ENCODE measurements at places on chromosomes 5 and 9. TPM values are rescaled to one million over a fixed set of nuclear protein-coding genes. Genes with fewer than 3 reads are reported as not detected.

DNA sequence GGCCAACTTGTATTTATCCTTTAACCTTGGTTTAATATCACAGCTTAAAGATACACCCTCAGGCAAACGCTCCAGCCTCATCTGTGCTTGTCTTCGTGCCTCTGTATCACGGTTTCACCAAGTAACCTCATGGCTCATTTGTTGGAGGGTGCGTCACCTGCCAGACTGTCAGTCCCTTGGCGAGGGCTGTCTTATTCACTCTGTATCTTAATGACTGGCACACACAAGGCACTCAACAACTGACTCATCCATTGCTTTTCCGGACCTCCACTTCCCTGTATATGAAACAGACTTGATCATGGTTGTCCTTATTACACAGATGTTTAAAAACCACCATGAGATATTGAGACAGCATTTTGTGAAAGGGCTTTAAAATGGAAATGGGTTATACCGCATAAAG lies 28.0 kb downstream of the LCP2 start:
- no peak for DNase-seq

- no peak for DNase-seq
Measured at GRCh38 chr9:34591917-34592866, 2.7 kb upstream of the CNTFR start.

GRCh38 chr5:75534734-75535133 lies 23.0 kb downstream of the POLK start:
- DNase-seq = no peak

- DNase-seq = peak; percentile 99
Measured at GRCh38 chr5:108748401-108749127, 867 bp downstream of the FER start.

DNA sequence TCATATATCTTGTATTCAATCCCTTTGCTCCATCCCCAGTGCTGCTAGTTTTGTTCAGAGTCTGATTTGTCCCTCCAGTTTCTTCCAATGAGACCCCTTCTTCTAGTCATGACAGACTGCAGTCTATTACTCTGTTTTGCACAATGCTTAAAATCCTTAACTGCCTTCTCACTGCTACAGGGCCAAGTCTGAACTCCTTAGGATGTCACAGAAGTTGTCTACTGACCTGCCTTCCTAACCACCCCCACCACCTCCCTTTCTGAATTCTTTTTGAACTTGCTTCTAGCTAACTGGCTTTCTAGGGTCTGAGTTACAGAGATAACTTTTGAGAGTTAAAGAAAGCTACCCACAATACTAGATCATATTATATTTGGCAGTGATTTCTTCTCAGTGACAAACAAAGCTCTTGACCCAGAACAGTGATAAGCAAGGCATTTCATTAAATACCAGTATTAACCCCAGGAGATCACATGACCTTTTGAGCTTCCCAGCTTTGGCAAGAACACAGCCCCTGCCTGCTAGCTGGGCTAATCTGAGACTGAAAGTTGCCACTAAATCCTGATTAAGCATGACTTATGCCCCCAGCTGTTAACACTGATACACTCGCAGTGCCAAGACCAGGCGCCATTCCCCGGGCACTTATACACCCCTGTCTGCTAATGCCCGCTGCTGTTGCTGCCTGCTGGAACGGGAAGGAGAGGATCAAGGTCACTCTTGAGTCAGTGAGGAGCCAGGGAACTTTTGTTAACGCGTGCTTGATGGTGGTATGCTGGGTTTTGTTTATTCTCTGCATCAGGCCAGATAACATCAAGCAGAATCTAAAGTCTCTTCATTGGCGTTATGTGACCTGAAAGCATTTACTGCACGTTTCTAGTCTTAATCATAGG lies 36.4 kb upstream of the ADAMTSL1 start:
- peak; percentile 51 for DNase-seq

DNA sequence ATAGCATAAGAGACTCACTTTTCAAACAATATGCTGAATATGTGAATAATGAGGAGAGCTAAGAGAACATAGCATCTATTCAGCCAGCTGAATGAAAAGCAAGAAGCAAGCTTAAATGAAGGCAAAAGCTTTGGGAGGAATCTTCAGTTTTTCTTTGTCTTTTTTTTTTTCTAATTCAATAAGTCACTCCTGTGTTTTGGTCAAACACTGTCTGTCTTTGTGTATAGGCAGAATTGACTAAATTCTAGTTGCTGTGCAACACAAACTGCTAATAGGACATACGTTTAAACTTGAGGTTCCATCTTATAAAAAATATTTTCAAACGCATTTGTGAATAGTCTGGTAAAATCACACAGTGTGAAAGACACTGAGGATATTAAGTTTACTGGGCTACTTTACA lies 156.9 kb upstream of the KCNN2 start:
- DNase-seq = no peak

DNA sequence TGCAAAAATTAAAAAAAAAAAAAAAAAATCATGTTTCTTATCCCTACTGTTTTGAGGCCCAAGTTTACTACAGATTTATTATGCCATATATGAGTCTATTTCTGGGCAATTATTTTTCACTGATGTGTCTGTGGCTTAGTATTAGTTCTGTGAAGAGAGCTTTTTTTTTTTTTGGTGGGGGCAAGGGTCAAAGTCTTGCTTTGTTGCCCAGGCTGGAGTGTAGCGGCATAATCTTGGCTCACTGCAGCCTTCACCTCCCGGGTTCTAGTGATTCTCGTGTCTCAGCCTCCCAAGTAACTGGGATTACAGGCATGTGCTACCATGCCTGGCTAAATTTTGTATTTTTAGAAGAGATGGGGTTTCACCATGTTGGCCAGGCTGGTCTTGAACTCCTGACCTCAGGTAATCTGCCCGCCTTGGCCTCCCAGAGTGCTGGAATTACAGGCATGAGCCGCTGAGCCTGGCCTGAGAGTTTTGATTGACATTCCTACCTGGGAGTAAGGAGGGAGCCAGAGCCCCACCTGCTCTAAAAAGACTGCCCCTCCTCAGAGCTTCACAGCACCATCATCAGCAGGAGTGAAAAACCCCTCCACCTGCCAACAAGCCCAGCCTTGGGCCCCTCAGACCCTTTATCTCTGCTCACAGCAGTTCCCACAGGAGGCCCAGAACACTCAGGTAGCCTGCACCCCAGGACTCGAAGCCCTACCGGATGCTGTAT lies 36.1 kb upstream of the JADE2 start:
- DNase-seq = no peak

DNA sequence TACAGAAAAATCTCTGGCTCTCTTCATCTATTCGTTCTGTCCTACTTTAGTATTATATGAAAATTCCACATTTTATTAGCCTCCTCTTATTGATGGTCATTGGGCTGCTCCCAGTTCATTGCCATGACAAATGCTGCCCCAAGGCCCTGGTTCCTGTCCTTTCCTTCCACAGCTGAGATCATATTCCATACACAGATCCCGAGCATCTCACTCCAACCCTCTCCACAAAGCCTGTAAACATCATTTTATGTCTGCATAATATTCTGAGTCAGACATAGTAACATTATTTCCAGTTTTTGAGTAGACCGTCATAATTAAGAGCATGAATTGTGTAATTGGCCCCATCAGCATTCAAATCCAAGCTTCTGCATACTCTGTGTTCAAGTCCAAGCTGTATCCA lies 86.3 kb downstream of the MVB12B start:
- DNase-seq = no peak

GRCh38 chr9:88818495-88819201 lies 172.6 kb upstream of the S1PR3 start:
- no peak for DNase-seq

The KCNV2 gene
- not detected for total RNA-seq

DNA sequence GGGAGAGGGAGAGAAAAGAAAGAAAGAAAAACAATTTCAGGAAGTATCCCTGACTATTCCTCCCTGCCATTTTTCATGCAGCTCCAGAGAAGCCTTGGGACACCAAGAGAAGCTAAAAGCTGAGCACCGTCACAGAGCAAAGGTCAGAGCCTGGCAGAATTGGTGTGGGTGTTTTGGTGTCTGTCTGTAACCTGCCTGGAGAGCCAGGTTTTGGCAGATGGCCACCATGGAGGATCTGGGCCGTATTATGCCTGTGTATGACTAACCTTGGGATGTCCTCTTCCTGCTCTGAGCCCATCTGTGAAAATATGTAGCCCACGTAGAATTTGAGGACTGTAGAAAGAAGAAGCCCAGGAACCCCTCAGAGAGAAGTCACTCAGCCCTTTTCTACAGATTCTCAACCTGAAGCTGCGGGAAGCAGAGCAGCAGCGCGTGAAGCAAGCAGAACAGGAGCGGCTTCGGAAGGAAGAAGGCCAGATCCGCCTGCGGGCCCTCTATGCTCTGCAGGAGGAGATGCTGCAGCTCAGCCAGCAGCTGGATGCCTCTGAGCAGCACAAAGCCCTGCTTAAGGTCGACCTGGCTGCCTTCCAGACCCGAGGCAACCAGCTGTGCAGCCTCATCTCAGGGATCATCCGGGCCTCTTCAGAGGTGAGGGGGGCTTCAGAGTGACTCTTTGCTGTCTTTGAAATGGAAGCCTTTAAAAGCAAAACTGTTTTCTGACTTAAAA lies 18.8 kb downstream of the GLE1 start:
- DNase-seq = peak; percentile 15

The STKLD1 gene
- not detected for total RNA-seq

DNA sequence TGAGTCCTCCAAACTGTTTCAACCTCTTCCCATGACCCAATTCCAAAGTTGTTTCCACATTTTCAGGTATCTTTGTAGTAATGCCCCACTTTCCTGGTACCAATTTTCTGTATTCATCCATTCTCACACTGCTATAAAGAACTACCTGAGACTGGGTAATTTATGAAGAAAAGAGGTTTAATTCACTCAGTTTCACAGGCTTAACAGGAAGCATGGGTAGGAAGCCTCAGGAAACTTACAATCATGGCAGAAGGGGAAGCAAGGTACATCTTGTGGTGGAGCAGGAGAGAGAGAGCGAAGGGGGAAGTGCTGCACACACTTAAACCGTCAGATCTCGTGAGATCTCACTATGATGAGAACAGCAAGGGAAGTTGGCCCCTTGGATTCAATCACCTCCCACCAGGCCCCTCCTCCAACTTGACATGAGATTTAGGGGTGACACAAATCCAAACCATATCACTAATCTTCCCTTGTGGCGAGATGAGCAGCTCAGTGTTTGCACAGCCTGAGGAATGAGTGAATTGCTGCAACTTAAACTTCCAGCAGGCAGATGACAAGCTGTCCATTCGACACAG lies 42.9 kb downstream of the TRIP13 start:
- no peak for DNase-seq

GRCh38 chr5:112310746-112311145 lies 108.3 kb downstream of the EPB41L4A start:
- no peak for DNase-seq

The ORM1 gene
- total RNA-seq = not detected

DNA sequence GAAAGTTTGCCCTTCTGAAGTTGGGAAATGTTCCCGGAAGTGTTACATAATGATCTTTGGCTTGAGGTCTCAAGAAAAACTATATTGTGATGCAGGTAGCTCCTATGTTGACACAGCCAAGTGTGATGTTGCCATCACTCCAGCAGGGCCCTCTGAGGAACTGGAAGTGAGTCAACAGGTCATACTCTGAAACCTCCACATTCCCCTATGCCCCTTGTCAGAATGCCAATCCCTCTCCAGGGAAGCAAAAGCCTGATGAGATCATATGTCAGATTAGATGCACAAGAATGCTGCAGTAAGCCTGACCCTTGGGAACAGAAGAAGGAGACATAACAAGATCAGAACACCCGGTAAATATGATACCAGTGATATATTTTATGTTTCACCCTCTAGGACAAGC lies 66.8 kb upstream of the ITGA2 start:
- DNase-seq = no peak

- no peak for DNase-seq
Measured at GRCh38 chr5:96316017-96316416, 117.0 kb downstream of the PCSK1 start.

DNA sequence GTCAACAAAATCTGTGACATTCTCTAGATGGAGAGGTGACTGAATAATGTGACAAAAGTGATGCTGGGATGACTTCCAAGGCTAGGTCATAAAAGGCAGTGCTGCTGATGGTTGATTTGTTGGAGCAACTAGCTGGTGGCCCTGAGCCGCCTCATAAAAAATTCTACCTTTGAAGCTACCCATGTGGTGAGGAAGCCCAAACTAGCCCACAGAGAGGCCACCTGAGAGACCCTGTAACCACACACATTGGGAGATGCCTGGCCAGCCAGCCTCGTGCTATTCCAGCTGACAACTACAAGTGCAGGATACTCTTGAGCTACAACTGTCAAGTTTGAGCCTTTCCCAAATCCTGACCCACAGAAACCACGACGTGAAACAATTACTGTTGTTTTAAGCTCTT lies 22.7 kb downstream of the CLTA start:
- no peak for DNase-seq

DNA sequence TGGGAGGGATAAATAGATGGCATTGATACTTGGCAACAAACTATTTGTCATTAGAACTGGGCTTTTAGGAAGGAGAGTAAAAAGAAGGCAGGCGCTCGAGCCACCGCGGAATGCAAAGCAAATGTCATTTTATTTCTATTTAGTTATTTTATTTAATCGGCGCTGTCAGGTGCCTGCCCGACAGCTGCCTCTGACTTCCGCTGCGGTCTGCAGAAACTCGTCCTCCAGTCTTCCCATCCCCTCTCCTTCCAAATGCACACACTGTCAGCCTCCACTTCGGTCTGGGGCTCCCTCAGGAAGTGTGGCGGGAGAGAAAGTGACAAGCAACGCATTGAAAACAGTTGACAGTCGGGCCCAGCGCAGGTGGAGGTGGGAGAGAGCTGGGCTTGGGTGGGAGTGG lies 29.3 kb downstream of the ASS1 start:
- no peak for DNase-seq

DNA sequence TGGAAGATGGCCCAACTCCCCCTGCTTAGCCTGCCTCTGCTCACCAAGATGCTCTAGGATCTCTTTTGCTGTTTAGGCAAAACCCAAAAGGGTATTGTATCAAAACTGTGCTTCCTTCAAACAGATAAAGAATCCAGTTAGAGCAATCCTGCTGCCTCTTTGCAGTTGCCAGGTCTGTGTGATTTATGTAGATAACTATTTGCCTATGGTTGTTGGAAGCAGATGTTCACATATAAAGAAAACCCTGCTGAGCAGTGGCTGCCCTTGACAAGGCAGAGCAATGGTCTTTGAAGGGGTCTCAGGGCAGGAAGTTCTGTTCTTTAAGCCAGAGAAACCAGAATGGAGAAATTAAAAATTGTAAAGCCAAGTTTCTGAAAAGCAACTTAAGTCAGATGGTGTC lies 68.6 kb downstream of the LRRC70 start:
- DNase-seq = no peak

DNA sequence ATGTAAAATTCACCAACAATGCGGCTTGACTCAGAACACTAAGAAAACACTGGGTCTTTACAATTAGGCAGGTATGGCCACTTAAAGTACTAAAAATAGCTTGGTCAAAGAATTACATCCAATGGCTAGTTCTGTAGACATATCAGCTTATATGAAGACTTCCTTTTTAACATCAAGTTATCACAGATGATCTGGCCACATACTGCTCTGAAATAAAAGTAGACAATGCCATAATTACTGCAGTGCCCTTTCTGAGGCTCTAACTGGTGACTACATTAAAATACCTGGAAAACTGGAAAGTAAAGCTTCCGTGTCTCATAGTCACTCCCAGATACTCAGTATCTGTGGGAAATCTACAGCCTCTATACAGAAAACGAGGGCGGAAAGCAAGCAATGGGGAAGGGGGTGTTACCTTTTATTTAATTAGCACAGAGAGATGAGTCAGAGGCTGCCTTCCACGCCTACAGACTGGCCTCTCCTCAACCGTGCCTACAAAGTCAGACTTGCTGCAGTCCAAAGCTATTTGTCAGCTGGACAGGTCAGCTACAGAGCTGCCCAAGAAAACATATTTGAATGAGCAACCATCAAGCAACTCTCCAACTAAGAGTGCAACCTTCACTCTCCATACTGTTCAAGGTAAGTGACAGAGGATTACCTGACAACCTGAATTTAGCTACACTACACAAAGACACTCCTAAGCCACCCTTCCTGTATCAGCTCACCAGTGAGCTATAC lies 8.7 kb downstream of the SERINC5 start:
- DNase-seq = peak; percentile 55
